ENCODE measurements at places on chromosomes 13 and 19.

- no peak for DNase-seq
These were observed 10.4 kb downstream of the ADGRE2 start for GRCh38 chr19:14768001-14768400.

- DNase-seq = no peak
These were observed 367.0 kb downstream of the MYO16 start for GRCh38 chr13:108996430-108996829.

- peak; percentile 59 for DNase-seq
These were observed 990 bp downstream of the LMTK3 start for GRCh38 chr19:48510421-48511268.

DNA sequence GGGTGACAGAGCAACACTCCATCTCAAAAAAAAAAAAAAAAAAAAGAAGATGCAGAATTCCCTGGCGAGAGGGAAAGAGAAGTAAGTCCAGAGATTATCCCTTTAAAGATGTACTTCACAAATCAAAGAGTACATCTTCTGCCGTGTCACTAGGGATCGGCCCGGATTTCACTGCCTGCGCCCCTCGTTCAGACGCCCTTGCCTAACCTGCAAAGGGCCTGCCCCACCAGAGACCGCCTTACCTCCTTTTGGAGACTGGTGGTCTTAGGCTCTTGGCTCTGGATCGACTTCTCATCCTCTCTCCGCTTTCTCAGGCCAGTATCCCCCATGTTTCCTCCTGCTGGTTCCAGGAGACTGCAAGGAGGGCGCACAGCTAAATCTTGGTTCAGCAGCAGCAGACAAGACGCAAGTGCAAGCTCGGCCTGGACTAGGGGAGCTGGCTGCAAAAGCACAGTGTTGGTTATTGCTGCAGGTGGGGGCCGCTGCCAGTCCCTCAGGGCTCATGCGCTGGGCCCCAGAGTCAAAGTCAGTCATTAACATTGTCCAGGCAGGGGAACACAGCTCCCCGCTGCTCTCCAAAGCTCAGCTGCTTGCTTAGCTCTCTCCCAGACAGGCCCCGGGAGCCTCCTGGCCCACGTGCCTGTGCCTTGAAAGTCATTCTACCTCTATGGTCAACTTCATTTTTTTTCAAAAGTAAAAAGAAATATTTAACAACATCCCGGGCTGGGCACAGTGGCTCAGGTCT lies 1.2 kb downstream of the SLC7A9 start:
- no peak for DNase-seq

- no peak for DNase-seq
These were observed 19.5 kb downstream of the MAN2B1 start for GRCh38 chr19:12647047-12647446.

DNA sequence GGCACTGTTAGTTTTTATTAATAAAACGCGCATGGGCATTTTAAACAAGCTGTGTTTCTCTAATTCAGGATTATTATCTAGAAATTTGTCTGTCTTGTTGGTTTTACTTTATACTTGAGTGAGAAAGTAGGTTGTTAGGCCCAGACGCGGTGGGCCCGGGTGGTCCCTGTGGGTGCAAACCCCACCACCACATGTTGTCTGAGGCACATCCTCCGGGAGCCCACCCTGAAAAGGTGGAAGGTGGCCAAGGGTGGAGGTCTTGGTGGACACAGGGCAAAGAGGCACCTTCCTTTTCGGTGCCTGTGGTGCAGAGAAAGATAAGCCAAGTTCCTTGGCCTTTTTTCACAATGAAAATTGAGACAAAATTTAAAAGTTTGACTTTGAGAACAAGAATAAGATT lies 16.6 kb downstream of the ATP4B start:
- no peak for DNase-seq

GRCh38 chr19:2469102-2469914 lies 6.6 kb upstream of the GADD45B start:
- no peak for DNase-seq

DNA sequence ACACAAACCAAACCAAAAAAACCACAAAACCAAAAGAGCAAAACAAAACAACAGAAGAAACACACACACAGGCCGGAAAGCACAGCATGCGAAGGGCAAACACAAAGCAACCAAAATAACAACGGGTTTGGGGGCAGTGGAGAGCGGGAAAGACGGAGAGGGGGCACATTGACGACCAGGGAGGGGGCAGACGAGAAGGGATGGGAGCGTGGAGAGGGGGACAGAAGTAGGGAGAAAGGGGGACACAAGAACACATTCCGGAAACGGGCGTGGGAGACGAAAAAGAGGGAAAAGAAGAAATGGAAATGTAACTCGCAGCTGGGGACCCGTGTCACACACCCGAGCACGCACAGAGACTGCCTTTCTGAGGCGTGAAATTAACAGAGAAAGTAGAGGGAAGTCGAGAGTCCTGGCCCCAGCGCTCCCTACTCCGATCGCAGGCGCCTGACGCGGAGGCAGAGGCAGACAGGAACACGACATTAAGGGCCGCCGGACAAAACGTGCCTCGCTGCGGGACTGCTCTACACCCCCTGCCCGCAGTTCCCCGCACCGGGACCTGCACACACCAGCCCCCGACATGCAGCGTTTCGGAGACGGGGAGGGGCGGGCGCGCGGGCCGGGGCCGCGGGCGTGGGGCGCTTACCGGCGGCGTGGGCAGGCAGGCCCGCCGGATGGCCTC lies 652 bp downstream of the POU4F1 start:
- DNase-seq = no peak

DNA sequence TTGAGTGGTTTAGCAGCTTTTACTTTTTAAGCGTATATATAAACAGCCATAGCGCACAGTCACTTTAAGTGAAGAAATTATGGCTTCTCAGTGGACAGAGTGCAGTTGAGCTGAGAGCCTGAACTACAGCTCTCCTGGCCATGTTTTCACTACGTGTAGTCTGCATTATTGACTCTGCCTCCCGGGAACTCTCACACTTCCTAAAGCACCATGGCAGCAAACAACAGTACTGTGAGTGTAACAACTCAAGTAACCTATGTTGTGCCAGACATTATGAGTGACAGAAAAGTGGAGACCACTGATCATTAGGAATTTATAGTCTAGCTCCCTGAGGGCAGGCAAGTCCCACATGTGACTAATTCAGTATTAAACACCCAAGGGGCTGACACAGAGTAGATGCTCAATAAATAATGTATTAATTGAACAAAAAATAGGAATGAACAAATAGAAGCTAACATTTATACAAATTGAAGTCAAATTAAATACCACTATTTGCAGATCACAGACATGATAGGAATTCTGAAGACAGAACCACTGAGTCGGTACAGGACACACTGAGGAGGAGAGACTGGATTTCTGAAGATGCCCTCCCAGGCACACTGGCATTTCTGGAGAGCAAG lies 19.7 kb downstream of the EFNB2 start:
- no peak for DNase-seq

DNA sequence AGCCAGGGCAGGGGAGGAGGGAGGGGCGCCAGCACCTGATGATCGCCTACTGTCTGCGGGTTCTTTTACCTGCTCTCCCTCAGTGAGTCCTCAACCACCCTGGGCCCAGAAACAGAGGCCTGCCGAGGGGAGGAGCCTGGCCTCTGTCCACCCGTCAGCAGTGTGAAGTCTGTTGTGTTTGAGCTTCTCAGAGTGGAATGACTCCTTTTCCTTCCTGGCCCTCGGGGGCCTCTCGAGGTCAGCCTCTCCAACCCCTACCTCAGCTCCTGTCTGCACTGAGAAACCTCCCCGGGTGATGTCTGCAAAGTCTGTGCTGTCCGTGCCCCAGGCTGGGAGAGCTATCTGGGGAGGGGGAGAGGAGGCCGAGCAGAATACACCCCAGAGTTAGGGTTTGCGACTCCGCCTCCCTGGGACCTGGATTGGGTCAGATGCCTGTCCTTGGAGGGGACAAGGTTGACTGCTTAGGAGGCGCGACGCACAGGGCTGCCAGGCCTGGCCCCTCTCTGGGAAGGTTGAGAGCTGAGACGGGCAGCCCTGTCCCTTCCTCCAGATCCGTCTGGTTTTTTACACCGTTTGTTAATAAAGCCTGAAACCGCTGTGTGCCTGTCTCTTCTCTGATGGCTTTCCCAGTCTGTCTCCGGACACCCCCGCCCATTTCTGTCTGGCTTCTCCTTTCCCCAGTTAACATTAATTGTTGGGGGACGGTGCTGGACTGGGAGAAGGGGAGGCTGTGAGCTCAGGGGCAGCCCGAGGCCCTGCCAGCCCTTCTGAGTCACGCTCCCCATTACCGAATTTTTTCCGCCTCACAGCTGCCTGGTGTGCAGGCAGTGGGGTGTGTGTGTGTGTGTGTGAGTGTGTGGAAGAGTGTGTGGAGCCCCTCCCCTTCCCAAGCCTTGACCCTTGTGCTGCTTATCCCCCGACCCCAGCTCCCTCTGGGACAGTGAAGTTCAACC lies 989 bp upstream of the SSC5D start:
- no peak for DNase-seq

DNA sequence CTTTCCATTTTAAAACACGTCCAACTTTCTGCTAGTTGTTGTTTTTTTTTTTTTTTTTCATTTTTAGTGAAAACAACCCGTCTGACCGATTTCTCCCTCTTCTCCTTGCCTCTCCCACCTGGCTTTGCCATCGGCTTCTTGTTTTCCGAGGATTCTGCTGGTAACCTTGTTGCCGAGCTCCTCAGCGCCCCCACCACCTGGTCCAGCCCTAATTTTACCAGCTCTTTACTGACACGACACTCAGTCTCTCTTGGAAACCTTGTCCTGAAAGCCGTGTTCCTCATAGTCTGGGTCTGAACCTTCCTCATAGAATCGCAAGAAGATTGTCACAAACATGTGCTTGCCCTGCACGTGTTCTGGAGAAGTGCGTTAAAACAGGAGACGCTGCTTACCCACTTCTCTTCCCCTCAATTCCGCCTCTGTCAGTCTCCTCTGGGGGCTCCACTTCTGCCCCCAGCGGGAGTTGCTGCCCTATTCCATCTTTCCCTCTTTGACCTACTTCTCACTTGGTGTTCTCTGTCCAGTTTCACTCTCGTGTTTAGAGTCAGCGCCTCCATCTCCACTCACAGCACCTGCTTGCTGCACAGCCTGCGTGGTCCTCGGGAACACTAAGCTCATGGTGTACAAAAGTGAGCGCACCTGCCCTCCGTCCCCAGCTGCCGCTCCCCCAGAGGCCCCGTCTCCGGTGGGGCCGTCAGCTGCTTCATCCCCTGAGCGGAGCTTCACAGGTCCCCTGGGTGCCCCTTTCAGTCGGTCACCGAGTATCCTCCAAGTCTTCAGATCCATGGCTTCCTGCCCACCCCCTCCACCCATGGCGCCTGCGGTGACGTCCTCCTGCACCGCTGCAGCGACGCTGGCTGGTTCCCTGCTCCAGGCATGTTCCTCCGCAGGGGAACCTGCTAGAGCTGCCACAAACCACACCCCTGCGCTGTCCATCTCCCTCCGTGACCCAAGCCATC lies 65.1 kb downstream of the TM9SF2 start:
- no peak for DNase-seq

GRCh38 chr19:39995794-39996193 lies 1.1 kb upstream of the ZNF546 start:
- no peak for DNase-seq

GRCh38 chr13:109156181-109156935 lies 526.9 kb downstream of the MYO16 start:
- no peak for DNase-seq

DNA sequence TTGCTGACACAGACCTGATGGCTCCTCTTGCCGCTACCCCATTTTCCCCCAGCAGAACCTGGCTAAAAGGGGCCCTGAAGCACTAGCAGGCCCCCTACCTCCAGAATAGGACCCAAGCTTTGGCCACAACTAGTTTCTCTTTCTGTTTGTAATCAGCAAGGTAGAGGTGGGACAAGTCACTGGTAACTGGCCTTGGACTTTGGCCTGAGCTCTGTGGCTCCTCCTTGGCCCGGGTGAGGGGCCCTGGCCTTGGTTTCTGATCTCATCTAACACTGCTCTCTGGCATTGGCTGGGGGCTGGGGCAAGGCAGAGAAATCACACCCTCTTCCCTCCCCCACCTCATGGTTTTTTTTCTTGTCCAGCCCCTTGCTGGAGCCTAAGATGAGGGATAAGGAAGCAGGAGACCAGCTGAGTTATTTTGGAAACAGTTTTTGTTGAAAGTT lies 2.1 kb downstream of the CALM3 start:
- no peak for DNase-seq

GRCh38 chr13:25988661-25989060 lies 63.2 kb downstream of the SHISA2 start:
- DNase-seq = no peak

DNA sequence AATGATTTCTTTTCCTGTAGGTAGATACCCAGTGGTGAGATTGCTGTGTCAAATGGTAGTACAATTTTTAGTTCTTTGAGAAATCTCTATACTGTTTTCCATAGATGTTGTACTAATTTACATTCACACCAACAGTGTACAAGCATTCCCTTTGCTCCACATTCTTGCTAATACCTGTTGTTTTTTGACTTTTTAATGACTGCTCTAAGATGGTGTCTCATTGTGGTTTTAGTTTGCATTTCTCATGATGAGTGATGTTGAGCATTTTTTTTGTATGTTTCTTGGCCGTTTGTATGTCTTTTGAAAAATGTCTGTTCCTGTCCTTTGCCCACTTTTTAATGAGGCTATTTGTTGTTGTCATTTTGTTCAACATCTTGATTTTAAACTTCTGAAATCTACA lies 103.3 kb downstream of the DGKH start:
- DNase-seq = no peak

DNA sequence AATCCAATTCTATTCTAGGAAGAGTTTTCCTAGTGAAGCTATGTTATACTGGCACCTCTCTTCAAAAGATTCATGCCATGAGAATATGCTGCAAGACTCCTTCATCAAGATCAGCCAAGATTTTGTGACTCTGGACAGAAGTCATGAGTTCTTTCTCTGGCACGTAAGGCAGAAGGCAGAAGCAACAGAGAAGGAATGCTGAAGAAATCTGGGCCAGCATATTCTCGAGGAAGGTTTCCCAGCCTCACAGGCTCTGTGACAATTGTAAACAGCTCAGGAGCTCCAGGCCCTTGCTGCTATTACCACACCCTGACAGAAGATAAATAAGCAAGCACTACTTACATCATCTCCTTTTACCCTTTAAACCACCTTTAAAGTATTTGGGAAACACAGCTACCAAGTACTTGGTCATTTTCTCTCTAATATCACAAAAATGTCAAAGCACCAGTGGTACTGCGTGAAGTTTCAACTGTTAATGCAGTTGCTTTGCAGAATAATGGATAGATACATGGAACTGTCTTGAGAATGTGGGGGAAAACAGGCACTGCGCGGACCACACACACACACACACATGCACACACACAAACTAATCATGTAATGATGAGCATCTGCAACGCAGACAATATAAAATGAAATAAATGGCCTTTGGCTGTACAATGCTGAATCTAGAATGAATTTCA lies 55.4 kb downstream of the INTS6 start:
- DNase-seq = no peak

DNA sequence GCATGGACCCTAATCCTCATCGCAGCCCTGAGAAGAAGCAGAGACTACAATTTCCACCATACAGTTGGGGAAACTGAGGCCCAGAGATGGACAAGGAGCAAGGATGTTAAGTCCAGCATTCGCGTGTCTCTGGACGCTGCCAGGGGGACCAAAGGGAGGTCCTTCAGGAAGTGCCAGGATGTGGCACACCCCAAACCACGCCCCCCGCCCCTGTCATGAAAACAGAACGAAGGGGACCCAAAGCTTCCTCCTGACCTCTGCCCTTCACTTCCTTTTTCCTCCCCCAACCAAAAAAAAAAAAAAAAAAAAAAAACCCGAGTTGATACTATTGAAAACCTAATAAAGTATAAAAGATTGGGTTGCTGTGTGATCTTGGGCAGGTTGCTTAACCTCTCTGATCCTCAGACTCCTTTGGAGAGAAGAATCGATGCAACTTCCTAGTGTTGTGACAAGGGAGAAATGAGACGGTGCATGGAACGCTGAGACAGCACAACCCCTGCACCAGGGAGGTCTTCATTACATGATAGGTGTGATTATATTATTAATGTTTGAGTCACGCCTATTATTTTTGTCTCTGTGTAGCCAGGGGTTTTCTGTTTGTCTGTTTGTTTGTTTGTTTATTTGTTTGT lies 2.7 kb upstream of the ZBTB7A start:
- DNase-seq = no peak
